ENCODE measurements at places on chromosomes 7 and 10.
A peak's percentile ranks its signal among the peaks of the same experiment; 100 is the strongest.

DNA sequence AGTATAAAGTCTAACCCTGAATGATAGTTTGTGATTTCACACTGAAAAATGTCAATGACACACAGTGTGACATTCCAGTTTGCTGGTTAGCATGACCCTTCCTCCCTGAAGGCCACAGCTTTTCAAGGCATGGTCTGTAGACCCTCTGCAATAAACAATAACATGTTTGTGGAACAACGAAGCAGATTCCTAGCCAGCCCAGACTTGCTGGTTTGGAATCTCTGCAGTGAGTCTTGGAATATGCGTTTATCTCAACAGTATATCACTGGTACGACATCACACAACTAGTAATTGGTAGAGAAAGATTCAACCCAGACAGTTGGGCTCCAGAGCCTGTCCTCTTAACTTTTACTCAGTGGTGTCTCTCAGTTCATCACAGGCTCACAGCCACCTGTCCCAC, 23.7 kb upstream of the DUSP5 start:
- DNase-seq = no peak

DNA sequence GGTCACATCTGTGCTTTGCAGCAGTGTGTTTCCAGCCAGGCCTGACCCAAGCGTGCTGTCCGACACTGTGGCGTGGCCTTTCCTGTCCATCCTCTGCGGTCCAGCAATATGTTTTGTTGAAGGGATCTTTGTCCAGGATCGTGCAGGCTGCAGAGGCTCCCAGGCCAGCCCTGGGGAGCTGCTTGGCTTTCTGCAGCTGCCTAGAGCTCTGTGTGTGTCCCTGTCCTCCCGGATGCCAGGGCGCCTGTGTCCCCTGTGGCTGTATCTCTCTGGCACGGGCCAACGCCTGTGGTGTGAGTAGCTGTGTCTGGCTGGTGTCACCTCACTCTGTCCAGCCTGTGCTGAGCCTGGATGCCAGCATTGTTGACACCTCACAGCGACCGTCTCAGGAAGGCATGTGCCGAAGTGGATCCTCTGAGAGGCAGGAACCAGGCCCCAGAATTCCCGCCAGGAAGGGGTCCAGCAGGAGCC, 94.5 kb downstream of the INPP5A start:
- DNase-seq = no peak

- DNase-seq = no peak
Measured at GRCh38 chr10:124160943-124161582, 67.7 kb upstream of the CHST15 start.

DNA sequence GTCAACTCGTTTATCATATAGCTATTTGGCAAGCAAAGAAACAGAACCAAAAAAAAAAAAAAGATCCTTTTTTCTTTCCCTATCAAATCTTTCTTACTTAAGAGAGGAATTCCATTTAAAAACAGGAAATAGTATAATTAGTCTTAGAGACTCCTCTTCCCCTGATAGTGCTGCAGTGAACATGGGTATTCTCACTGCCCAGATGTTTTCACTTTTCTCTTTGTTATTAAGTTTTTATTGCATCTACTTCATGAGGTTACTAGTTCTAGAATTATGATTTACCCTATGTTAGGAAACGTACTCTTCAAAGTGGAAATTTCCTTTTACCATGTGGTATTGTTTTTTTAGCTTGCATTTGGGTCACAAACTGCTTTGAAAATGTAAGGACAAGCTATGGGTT, 8.5 kb downstream of the CASP2 start:
- no peak for DNase-seq

GRCh38 chr7:8724080-8724718, 290.8 kb downstream of the NXPH1 start:
- no peak for DNase-seq

DNA sequence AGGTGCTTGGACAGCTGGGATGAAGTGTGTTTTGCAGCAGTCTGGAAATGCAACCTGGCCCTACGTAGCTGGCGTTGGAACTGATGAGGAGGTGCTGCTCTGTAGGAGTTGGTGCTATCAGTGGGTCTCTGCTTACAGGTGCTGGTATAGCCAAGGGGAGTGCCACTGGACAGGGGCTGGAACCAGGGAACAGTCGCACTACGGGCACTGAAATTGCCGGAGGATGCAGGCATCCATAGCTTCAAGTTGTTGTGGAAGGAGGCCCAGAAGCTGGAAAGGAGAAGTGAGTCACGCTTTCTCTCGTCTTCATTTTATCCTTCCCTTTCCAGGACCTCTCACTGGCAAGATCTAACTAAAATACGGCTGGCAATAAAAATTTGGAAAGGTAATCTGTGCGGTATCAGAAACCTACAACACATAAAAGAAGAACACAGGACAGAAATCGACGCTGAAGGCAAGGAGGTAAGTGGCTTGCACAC, 25.8 kb downstream of the MACC1 start:
- no peak for DNase-seq

GRCh38 chr7:46616636-46617035, 695.6 kb upstream of the IGFBP3 start:
- DNase-seq = no peak

GRCh38 chr7:117313582-117313981, 9.3 kb downstream of the WNT2 start:
- DNase-seq = no peak

- DNase-seq = no peak
Measured at GRCh38 chr7:95589031-95589430, 7.3 kb downstream of the PDK4 start.

DNA sequence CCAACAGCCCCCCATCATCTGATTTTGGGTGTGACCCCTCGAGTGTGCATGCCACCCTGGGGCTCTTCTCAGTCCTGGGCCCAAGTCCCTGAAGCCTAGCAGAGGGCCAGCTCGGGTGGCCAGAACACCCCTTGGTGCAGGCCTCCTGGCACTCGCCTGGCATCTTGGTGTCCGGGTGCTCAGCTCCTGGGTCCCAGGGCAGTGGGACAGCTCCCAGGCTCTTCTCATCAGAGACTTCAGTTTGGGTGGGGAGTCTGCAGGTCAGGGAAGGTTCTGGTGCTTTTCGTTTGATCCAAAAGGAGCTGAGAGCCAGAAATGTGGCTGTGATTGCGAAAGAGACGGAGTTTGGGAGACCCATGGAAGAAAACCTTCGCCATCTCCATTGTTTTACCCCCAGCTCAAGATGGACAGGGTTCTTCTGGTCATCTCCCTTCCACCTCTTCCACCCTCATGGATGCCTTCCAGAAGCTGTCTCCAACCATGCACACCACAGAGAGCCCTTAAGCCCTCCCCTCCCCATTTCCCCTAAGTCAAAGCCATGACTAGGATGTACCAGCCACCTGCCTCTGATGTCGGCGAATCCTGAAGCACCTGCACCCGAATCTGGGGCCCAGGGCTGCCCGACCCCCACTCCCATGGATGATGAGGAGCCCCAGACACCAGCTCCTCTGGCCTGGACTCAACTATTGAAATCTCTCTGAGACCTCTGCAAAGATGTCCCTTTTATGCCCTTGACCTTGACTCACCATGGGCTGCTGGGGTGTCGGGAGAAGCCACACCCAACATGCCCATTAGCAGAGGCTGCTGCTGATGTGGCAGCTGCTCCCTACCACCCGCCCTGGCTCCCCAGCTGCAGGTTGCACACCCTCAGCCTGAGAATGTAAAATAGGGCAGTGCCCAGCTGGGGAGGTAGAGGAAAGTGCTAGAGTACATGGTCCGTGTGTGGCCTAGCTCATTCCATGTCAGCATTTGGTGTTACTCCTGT, 55.3 kb downstream of the ADCYAP1R1 start:
- DNase-seq = no peak

- no peak for DNase-seq
Measured at GRCh38 chr7:108316708-108317107, 139.5 kb downstream of the NRCAM start.

DNA sequence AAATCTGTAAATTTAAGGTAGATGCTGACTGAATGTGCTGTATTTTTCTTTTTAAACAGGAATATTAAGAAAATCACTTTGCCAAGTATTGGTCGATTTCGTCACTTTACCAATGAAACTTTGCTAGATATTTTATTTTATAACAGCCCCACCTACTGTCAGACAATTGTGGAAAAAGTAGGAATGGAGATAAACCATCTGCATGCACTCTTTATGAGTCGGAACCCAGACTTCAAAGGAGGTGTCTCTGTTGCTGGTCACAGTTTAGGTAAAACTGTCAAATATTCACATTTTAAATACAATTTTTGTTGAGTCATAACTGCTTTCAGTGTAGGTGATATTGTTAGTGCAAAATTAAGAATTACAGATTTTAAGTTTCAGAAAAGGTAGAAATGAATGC, 25.2 kb downstream of the SEC23IP start:
- no peak for DNase-seq

- DNase-seq = no peak
Measured at GRCh38 chr10:46236941-46237681, 49.7 kb upstream of the ANTXRL start.

DNA sequence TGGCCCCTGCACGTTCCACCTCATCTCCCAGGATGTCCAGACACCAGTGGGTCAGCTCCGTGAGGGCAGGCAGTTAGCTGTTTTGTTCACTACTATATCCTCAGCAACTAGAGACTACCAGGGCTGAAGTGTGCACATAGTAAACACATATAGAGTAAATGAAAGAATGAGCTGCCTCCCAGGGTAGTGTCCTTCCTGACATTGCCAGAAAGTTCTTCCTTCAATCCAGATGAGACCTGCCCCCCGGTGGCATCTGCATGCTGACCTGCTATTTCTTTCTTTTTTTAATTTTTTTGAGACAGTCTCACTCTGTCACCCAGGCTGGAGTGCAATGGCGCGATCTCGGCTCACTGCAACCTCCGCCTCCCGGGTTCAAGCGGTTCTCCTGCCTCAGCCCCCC, 14.0 kb upstream of the ARPC1A start:
- no peak for DNase-seq

GRCh38 chr7:122686360-122686878, 12.5 kb downstream of the RNF133 start:
- no peak for DNase-seq

DNA sequence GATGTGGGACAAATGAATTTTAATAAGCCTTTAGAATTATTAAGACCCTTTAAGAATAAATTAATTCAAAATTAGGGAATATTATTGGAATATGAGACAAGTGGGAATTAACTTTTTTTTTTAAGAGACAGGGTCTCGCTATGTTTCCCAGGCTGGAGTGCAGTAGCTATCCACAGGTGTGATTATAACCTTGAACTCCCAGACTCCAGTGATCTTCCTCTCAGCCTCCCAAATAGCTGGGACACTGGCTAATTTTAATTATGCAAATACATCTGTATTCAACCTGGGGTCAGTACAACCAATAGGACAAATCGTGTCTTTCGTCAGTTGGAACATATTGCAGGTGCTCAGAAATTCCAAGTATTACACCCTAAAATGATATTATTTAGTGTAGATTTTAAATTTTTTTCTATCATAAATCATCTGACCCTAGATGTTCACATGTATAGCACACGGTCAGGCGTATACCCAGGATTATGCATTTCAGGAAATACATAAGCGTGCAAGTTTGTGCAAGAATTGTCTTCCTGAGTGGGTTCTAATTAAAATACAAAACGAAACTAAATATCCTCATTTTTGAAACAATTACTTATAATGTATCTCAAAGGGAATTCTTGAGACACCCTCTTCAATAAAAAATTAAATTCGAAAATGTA, 1.2 kb downstream of the NT5C3A start:
- DNase-seq = no peak

GRCh38 chr7:142391191-142391992, 133.5 kb upstream of the PRSS58 start:
- no peak for DNase-seq

DNA sequence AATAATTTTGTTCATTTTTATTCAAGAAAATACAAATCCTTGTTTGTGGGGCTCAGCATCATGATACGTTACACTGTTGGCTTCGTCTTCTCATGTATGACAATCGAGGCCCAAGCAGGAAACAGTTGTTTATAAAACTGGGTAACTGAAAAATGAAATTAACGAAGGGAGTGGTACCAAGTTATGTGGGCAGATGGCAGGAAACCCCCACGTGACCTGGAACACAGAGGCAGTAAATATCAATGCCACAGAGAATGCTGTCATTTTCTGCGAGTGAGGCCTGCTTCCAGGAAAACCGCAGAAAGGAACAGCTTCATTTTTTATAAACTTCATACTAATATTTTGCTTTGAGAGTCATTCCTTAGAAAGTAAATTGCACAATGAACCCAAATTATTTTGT, 201.0 kb upstream of the ADARB2 start:
- peak; percentile 26 for DNase-seq

DNA sequence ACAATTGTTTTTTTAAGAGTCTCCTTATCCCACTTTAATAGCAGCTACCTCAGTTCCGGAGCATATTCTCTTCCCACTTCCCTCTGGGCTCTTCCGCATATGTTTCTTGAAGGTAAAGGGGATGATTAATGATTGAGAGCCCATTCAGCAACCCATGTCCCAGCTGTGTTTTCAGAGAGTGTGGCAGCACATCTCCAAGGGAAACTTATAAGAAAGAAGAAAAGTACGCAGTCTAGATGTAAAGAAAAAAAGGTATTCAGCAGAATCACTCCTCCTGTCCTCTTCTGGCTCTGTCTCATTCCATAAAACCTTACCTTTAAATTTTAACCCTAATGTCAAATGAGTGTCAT, 9.7 kb upstream of the ANKRD7 start:
- DNase-seq = no peak

DNA sequence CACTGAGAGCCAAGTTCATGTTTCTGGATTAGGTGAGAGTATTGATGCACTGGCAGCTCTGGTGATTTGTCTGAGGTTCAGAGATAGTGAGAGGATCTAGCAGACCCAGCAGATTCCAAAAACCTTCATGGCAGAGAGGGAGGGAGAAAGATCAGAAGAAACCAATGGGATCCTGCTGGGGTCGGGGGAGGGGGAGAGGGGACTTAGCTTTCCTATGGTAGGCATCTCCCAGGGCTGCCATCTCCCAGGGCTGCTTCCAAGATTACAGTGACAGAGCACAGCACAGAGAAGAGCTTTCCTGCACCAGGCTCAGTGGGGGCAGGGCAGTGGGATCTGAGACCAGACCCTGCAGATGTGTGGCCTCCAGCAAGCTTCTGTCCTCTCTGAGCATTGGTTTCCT, 76.8 kb upstream of the GDF10 start:
- no peak for DNase-seq

GRCh38 chr10:130020651-130021382, 56.7 kb upstream of the EBF3 start:
- DNase-seq = no peak

GRCh38 chr10:72173619-72174296, 42.1 kb upstream of the ANAPC16 start:
- no peak for DNase-seq

DNA sequence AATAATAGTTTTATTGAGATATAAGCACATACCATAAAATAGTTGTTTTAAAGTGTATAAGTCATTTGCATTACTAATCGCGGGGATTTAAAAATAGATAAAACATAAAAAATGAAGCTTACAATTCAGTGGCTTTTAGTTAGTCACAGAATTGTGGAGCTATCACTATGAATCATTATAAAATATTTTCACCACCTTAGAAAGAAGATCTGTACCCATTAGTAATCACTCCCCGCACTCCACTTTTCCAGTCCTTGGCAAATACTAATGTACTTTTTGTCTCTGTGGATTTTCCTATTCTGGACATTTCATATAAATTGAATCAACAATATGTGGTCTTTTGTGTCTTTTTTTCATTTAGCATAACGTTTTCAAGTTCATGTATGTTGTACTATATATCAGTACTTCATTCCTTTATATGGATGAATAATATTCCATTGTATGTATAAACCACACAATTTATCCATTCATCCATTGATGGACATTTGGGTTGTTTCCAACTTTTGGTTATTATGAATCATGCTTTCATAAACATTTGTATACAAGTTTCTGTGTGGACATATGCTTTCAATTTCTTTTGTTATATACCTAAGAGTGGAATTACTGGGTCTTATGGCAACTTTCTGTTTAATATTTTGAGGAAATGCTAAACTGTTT, 162.5 kb downstream of the MAGI2 start:
- no peak for DNase-seq

- DNase-seq = no peak
Measured at GRCh38 chr10:61211468-61211867, 241.7 kb downstream of the TMEM26 start.
